A549 treated with RU486 at 1 μM for 4 hours (cell line): ENCODE measurements at places on chromosomes 5 and 9. TPM values are rescaled to one million over a fixed set of nuclear protein-coding genes. Genes with fewer than 3 reads are reported as not detected.

The SPAAR gene
- total RNA-seq, result not detected in 5 replicates

The ATP10B gene
- total RNA-seq, result not detected in 5 replicates

The PTCH1 gene
- 2.1 to 3.5 TPM (median 3.0 TPM) in 5 replicates for total RNA-seq

The SCGB3A2 gene
- total RNA-seq, result not detected in 5 replicates

The FAM151B gene
- total RNA-seq, result 1.2 to 2.6 TPM (median 1.8 TPM) in 5 replicates

The FUT7 gene
- total RNA-seq, result 0.07 to 0.09 TPM (median 0.08 TPM) in 3 of 5 replicates, not detected in the others

The FAT2 gene
- 0.01 to 0.02 TPM in 2 of 5 replicates, not detected in the others for total RNA-seq

The WDR36 gene
- total RNA-seq, result 9.5 to 16.6 TPM (median 16.3 TPM) in 5 replicates

The PDLIM4 gene
- 0.12 to 0.49 TPM (median 0.37 TPM) in 4 of 5 replicates, not detected in the other for total RNA-seq

The WASHC1 gene
- total RNA-seq, result 6.3 to 13.0 TPM (median 12.3 TPM) in 5 replicates

The SPINK6 gene
- 0.31 to 0.52 TPM (median 0.37 TPM) in 4 of 5 replicates, not detected in the other for total RNA-seq

The AJM1 gene
- total RNA-seq, result 3.1 to 4.4 TPM (median 4.0 TPM) in 5 replicates

The PRUNE2 gene
- 0.09 to 0.14 TPM (median 0.14 TPM) in 3 of 5 replicates, not detected in the others for total RNA-seq

The SIL1 gene
- total RNA-seq, result 23.7 to 29.1 TPM (median 24.3 TPM) in 5 replicates

The FRMD3 gene
- total RNA-seq, result 2.3 to 3.0 TPM (median 2.6 TPM) in 5 replicates

The C1QTNF2 gene
- total RNA-seq, result 0.10 to 0.13 TPM (median 0.11 TPM) in 3 of 5 replicates, not detected in the others

The C1QTNF3 gene
- 0.12 to 0.59 TPM (median 0.17 TPM) in 4 of 5 replicates, not detected in the other for total RNA-seq

The TMEM252 gene
- total RNA-seq, result not detected in 5 replicates

The SLC34A1 gene
- not detected in 5 replicates for total RNA-seq
